ENCODE measurements at places on chromosomes 2 and 18.

GRCh38 chr18:11767935-11768334 lies 78.9 kb downstream of the GNAL start:
- DNase-seq = peak; percentile 1

GRCh38 chr2:148021059-148021861 lies at the start of gene MBD5:
Gene MBD5 (plus strand): TSS chr2:148021091.
- DNase-seq = peak; percentile 53

GRCh38 chr2:177772529-177772928 lies 300.0 kb downstream of the PDE11A start:
- DNase-seq = peak; percentile 35

DNA sequence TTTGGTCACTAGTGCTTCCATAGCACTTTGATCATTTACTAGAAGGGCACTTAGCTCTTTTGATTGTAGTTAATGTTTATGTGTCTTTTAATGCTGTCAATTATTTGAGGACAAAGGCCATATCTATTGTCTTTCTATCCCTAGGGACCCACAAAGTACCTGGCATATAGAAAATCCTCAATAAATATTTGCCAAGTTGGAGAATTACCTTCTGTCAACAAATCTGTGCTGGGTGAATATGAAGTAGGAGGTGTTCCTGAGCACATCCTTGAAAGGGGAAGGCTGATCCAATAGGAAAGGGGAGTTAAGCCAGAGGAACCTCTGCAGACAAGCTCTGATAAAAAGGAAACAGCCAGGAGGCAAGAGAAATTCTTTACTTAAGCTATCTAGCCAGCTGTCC lies 8.2 kb downstream of the DPP4 start:
- no peak for DNase-seq

DNA sequence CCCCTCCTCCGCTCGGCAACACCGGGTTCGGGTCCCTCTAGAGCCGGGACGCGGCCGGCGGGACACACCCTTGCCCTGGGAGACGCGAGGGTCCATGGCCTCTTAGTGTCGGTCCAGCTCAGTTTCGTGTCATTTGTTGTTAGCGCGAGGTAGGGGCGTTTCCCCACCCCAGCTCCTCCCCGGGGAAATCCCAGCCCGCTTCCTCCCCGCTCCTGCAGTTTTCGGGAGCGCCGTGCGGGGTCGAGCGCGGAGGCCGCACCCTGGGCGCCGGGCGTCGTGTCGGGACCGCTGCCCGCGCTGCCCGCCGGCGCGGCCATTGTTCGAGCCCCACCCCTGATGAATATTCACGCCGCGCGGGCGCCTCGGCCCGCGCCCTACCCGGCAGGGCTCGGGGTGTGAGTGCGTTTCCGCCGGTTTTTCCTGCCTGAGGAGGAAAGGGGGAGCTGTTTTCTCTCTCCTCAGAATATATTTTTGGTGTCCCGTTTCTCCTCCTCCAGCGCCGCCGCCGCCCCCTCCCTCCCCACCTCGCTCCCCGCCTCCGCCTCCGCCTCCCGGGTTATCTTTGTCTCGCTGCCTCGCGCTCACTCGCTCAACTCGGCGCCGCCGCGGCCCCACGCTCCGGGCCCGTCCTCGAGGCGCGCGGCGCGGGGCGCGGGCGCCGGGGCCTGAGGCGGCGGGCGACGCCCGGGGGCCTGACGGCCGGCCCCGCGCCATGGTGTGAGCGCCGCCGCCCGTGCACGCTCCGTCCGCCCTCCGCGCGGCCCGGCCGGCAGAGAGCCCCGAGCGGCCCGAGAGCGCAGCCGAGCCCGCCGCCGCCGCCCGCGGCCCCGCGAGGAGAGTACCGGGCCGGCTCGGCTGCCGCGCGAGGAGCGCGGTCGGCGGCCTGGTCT lies at the start of gene MAP4K4:
MAP4K4 (plus strand) TSS at position 584 of the 890 bp plus-strand sequence. CDS start 374 bp downstream, outside the sequence.
- peak; percentile 81 for DNase-seq

DNA sequence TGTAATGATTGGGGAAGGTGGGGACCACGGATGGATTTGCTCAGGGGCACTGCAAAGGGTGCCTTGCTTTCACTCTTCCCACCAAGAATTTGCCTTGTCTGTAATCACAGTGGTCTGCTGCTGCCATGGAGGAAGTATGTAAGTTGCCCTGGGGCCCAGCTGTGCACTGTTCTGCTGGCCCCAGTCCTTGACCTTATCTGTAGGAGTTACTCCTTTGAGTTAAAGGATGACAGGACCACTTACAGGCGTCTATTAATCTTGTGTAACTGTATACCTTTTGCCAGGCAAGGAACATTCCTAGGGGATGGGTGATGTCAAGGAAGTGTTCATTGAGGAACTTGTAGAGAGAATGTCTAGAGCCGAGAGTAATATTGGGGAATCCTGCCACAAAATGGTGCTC lies 212.8 kb upstream of the LRRTM1 start:
- DNase-seq = no peak

- DNase-seq = no peak
These were observed 7.8 kb downstream of the GRHL1 start for GRCh38 chr2:9959262-9959661.

DNA sequence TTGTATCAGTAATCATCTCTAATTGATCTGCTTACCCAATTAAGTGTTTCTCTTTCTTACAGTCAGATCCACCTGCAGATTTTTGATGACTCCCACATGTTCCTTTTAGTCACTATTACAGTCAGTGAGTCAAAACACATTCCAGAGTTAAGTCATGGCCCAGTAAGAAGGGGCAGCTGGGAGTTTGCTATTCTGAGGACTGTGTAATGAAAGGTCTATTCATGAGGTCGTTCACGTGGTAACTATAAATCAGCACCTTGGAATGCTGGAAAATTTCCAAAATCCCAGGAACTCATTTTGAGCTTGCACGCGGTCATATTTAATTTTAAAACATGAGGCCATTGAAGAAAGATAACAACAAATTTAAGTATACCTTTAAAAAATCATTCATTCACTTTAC lies 252.5 kb downstream of the XIRP2 start:
- peak; percentile 23 for DNase-seq

GRCh38 chr18:8616028-8616401 lies 6.8 kb downstream of the RAB12 start:
- no peak for DNase-seq

GRCh38 chr18:33277431-33277830 lies 163.1 kb downstream of the CCDC178 start:
- no peak for DNase-seq

DNA sequence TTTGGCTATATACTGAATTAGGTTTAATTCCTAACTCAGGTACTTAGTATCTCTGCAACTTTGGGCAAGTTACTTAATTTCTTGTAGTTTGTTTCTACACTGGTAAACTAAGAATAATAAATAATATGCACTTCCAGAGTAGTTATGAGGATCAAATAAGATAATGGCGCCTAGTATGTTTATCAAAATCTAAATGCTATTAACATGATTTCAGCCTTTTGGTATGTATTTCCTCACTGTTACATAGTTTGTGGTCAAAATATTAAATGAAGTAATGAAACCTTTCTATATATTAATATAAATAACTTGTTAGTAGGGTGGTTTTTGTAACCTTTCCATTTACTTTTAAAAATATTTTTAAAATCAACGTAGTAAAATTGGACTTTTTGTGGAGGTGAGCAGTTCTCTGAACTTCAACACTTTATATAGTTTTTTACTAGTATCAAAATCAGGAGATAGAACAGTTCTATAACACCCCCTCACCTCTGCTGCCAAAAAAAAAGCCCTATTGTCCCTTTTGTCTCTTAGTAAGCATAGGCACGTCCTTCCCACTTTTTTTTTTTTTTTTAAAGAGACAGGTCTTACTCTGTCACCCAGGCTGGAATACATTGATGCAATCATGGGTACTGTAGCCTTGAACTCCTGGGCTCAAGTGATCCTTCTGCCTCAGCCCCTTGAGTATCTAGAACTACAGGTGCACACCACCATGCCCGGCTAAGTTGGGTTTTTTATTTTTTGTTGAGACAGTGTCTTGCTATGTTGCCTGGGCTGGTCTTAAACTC lies 44.8 kb downstream of the RAB3GAP1 start:
- no peak for DNase-seq

- peak; percentile 99 for DNase-seq
These were observed at the start of gene TMEM18 for GRCh38 chr2:677056-677958. Gene TMEM18 (minus strand): TSS chr2:677406. CDS start chr2:677345, 61 bp downstream.

GRCh38 chr2:5360081-5360480 lies 332.1 kb upstream of the SOX11 start:
- no peak for DNase-seq

DNA sequence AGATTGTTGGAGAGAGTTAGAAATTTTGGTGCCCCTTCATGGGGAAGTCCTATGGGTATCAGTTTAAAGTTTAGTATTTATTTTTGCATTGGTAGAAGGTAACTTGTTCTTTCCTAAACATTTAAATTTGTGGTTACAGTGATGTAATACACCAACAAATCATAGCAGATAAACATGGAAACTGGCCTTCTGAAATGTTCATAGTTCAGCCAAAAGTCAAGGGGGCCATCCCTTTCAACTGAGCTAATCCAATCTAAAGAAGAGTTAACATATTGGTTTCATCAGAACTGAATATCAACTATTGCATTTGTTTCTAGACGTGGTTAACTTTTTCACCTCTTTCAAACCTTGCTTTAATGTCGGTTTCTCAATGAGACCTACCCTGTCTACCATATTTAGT lies 46.3 kb downstream of the PPP1R1C start:
- no peak for DNase-seq

DNA sequence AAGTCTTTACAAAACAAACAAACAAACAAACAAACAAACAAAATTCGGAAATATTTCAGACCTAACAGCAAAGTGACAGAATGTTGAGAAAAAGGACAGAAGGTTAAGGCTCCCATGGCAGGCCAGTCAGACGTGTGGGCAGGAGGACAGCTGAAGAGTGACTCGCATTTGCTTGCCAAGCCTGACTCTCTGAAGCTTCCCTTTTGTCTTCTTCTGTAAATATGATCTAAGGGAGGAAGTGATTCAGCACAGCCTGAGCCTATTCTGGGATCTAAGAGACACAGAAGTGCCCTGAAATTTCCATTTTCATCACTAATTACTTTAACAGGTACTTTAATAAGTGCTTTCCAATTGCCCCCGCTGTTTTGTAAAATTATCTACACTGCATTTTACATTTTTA lies 134.0 kb upstream of the LYPD1 start:
- peak; percentile 37 for DNase-seq

DNA sequence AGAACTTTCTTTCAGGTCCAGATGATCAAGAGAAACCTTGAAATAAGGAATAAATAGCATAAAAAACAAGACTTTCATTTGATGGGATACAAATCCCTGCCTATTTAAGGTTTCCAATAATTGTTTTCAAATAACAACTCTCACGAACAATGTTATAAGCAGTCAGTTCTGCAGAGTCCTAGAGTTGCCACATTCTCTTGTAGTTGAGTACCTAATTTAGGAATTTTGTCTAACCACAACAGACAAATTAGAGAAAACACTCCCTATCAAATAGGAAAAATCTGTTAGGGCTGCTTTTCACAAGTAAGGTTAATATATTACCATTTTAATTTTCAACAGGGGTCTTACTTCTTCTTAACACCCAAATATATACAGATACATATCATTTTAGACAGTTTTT lies 130.1 kb upstream of the CDH20 start:
- DNase-seq = no peak

DNA sequence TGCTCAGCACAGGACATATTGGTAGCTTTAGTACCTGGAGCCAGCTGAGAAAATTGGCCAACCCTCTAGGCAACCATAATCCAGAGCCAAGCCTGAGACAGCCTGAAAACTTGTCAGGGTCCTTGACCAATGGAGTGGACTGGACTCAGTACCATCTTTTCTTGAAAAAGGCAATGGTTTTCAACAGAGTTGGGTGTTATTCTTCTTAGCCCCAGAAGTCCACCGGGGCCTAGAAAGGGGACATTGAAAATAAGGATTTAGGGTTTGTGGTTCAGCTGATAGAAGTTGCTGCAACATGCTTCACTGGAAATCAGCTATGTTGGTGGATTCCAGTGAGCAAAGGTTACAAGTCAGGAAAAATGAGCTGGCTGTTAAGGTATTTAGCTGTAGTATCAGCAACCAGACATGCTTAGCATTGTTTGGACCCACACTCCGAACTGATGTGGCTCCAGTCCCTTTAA lies 22.1 kb upstream of the CNOT11 start:
- DNase-seq = no peak

DNA sequence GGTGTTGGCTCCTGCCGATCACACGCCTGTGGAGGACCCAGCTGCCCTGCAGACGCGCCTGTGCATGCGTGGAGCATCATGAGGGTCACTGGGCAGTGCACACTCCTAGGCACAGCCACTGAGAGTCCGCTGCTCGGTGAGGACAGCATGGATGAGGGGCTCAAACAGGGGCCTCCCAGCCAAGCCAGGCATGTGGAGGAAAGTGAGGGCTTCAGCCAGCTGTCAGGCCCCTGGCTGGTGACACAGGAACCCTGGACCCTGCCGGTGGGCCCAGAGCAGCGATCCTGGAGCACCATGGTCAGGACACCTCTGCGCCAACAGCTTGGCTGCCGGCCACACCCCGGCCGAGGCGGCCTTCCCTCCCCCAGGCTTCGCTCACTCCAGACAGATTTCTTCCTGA lies 171.2 kb downstream of the RTP5 start:
- no peak for DNase-seq
